T1000 (cell line): ENCODE measurements at places on chromosomes 7 and 10.

DNA sequence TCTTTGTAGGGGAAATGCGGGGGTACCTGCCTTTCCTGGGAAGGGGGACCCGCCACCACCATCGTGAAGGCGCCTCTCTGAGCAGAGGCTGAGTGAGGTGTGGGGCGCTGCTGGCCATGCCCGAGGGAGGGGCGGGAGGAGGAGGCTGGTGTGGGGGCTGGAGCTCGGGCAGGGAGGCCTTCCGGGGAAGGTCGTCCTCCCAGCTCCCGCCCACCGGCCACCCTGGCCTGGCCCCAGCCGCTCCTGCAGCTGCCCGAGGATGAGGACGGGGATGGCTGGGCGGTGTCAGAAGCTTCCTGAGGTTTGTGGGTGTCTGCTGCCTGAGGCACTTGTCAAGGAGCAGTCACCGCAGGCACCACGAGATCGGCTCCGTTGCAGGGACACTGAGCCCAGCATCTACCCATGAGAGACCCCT, 11.4 kb downstream of the PWWP2B start:
- no peak for DNase-seq

- no peak for DNase-seq
Measured at GRCh38 chr10:28587970-28588290, 55.0 kb downstream of the WAC start.

- no peak for DNase-seq
Measured at GRCh38 chr7:43390576-43390975, 192.3 kb upstream of the STK17A start.

DNA sequence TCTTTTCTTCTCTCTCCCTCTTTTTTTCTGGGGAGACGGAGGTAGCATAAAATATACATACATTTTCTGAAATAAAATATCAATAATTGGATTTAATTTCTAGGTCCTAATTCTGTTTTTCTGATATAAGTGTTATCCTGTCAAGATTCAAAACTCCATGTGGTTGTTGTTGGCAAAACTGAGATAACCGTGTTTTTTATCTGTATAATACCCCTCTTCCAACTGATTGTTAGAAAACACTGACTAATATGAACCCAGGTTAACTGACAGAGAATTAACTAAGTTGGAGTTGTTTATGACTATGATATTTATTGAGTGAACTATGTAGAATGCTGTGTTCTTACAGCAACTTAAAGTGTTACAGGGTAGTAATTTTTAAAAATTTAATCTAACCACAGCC, 236.5 kb upstream of the KAT6B start:
- no peak for DNase-seq

DNA sequence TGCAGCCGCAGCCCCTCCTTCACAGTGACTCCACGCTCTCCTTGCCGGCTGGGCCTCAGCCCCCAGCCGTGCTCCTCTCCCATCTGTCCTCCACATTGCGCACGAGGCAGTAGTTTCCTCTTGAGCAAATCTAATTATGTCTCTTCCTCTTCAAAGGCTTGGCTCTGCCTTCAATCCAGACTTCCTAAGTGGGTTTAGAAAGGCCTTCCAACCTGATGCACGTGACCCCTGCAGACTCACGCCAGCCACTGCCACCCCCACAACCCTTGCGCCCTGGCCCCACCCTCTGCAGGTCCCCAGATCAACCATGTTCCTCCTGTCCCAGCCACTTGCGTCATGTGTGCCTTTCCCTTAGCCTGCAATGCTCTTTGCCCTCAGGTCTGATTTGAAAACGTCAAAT, 75.0 kb upstream of the ADAM12 start:
- no peak for DNase-seq

GRCh38 chr10:63707254-63707910, 186.2 kb downstream of the REEP3 start:
- DNase-seq: peak; percentile 61

GRCh38 chr10:118764195-118764594, 9.4 kb upstream of the CACUL1 start:
- DNase-seq: no peak

GRCh38 chr7:33156441-33156840, 27.1 kb downstream of the BBS9 start:
- no peak for DNase-seq

- no peak for DNase-seq
Measured at GRCh38 chr7:137579913-137580640, 236.5 kb upstream of the PTN start.

- DNase-seq: no peak
Measured at GRCh38 chr7:88015309-88015708, 81.3 kb downstream of the ADAM22 start.

- no peak for DNase-seq
Measured at GRCh38 chr7:140051820-140052219, 10.9 kb downstream of the PARP12 start.

DNA sequence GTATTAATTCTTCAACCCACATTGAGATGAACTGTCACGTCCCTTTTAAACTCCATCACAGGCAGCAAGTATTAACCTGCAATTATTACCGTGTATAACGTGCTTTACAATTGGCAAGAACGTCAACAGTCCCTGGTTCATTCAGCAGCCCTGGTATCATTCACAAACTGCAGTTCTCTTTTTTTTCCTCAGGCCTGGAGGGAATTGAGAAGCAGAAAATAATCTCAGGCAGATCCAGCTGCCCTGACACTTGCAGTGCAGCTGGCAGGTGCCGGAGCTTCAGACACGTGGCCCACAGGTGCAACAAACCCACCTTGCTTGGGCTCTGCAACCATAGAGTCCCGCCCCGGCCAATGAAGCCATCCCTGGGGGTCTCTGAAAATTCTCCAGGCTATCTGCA, 137.3 kb downstream of the PLXNA4 start:
- no peak for DNase-seq

- no peak for DNase-seq
Measured at GRCh38 chr10:110681023-110681681, 37.0 kb downstream of the RBM20 start.

DNA sequence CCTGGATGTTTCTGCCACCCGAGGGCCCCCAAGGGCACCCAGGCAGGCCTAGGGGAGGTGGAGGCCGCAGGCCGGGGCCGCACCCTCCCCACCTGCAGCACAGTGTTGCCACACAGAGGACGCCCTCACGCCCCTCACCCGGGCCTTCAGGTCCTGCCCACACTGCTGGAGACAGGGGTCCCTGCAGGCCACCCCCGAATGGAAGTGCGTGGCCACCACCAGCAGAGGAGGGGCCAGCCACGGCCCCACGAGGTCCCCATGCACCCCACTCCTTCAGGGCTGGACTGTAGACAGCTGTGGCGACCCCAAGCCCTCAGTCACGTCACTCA, 35.4 kb downstream of the ADAP1 start:
- DNase-seq: no peak

DNA sequence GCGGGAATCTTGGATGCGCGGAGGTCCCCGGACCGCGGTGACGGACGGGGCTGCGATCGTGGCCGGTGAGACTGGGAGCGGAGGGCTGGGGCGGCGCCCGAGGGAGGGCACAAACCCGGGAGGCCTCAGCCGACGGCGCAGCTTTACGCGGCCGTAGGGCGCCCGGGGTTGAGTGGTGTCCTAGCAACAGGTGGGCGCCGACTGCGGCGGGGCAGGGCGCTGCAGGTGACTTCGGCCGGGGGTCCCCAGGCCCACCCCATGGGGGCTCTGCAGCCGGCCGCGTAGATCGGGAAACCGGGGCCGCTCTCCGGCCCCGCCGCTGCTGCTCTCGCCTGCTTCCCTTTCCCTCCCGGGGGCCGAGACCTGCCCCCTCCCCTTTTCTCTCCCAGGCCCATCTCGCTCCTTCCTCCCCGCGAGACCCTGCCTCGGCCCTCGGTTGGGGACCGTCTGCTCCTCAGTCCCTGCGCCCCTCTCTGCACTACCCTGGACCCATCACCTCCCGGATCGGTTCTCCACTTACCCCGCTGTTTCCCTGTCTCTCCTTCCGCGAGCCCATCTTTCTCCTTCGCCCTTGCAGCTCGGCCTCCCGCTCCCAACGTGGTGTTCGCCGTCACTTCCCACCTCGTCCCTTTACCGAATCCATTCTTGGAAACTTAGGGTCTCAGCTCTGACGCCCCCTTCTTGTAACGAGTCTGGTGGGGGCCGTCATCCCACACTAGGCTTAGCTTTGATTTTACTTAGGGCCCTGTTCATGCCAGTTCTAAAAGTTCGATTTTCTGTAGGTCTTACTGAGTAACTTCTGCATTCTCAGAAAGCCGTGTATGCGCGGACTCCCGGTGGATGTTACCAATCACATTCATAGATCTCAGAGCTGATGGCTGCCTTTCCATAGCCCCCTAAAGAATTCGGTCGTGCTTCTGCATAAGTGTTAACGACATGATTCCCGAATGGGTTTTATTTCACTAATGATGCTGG, 18.5 kb upstream of the ACBD5 start:
- DNase-seq: no peak

DNA sequence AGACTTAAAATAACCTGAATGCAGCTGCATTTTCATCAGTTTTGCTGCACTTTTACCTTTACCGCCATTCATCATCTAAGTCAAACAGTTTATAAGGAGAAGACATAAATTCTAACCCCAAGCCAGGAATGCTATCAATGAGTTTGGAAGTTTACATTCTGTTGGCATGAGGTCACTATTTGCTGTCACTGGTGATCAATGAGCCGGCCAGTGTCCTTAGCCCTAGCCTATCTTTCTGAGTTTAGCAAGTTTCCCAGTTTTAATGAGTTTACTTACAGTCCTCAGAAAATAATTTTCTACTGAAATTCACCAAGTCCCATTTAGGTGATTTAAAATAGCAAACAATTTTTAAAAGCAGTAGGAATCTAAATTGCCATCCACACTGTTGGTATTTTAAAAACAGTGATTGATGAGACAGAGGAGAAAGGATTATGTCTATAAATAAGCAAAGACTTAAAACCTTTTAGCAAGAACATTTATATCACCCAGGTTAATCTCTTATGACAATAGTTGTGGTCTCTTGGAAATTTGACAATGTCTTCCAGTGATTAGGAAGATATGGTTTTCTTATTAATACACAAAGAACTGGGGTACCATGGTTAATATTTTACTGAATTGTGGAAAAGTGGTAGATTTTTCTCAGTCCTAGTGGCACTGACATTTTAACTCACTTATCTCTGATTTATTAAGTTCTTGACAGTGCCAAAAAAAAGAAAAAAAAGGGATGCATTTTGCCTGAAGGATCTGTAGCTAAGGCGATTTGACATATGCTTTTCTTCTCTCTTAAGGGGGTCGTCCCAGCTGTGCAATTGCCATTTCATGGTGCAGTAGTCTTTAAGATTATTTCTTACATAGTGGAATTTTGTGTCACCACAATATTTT, 443.4 kb upstream of the ANKRD30A start:
- DNase-seq: no peak

GRCh38 chr10:47359101-47359500, 10.9 kb downstream of the RBP3 start:
- no peak for DNase-seq

DNA sequence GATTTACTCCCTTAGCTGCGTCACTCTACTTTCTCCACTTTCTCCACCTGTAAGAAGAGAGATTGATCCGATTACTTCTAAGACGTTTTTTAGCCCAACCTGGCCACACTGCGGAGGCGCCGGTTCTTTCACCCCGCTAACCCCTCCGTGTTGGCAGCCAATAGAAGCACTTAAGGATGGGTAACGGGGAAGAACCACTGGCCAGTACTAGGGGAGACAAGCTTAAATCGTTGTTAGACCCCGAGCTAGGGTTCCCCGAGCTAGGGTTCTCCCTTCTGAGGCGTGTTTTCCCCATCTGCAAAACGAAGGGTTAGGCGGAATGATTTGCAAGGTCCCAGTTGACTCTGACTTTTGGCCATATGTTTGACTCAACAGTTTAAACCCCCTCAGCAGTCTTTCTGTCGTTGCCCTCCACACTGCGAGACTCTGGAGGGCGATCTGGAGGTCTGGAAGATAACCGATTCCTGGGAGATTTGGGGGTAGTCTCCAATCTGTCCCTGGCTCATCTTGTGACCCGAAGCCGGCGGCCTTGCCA, 644 bp downstream of the UMAD1 start:
- peak; percentile 35 for DNase-seq

DNA sequence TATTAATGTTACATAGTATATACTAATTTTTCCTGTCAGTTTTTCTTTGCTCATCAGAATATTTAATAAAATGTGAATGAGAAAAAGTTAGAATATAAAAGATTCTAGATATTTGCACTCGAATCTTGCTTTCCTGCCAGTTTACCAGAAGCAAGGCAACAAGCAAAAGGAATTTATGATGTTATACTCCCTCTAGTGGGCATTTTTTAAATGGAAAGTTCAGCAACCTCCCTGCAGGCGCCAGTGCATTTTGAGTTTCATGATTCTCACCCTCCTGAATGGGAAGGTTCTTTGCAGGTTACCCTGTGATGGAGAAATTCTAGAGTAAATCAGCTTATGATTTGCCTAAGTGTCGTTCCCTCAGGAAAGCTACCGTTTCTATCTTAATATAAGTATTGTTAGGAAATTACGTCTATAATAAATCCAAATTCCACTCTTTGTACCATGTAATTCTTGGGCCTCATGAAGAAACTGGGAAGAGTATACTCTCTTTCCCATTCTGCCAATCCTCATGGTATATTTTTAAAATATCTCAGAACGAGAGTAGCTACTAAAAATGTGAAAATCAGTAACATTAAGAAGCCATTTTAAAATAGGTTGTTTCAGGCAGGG, 350.0 kb downstream of the CRPPA start:
- DNase-seq: no peak

GRCh38 chr7:57071-57470, 135.3 kb upstream of the FAM20C start:
- DNase-seq: no peak

GRCh38 chr7:27375958-27376357, 133.4 kb downstream of the EVX1 start:
- DNase-seq: no peak

GRCh38 chr10:92200564-92200963, 90.3 kb downstream of the CPEB3 start:
- DNase-seq: no peak

DNA sequence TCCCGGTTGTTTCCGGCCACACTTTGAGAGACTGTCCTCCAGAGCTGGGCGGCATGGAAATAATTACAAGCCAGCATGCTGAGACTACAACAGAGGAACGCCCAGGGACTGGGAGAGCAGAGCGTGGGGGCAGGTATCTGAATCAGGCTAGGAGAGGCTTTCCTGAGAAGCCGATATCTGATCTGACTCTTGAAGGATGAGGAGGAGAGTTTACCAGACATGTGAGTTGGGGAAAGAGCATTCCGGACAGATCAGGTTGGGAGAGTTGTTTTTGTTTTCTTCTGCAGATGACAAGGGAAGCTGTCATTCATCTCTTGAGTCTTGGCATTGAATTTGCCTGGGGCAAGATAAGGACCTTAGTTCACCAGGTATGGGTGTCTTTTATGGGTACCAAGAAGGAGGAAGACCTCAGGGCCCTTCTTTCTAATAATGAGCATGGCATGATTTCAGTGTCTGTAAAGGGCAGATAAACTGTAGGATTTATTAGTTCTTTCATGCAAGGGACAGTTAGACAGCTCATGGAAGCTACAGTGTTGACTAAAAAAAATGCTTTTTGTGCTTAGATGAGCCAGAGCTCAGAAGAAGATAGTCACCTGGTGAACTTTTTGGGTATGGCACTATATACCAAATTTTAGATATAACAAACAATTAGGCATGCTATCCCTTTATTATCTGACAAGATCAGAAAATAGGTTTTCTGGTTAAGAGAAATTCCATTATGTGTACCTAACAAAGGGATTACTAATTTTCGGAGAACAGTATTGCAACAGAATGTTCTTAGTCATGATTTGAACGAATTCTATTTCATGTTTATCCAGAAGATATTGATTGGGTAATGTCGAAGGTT, 36.2 kb downstream of the WBP1L start:
- no peak for DNase-seq

GRCh38 chr10:102200751-102201640, 25.1 kb upstream of the ELOVL3 start:
- no peak for DNase-seq

GRCh38 chr10:51214207-51215196, 140.2 kb downstream of the PRKG1 start:
- no peak for DNase-seq
